ENCODE measurements at places on chromosomes 2 and 18. TPM values are rescaled to one million over a fixed set of nuclear protein-coding genes. Genes with fewer than 3 reads are reported as not detected.

The OBSL1 gene
- total RNA-seq: 8.0 TPM

The PCARE gene
- not detected for total RNA-seq

- H3K4me1 ChIP-seq: peaks cover 39% of the 10 kb centered on the region
- H3K27me3 ChIP-seq: no peaks in the 10 kb centered on the region
- DNase-seq: peak; percentile 94
- H3K4me3 ChIP-seq: no peak overlapping the region
- peak overlapping the region; percentile 97 for H3K27ac ChIP-seq
Measured at GRCh38 chr2:149733936-149734685, 146.5 kb upstream of the MMADHC start.

The PRKAG3 gene
- total RNA-seq: not detected

DNA sequence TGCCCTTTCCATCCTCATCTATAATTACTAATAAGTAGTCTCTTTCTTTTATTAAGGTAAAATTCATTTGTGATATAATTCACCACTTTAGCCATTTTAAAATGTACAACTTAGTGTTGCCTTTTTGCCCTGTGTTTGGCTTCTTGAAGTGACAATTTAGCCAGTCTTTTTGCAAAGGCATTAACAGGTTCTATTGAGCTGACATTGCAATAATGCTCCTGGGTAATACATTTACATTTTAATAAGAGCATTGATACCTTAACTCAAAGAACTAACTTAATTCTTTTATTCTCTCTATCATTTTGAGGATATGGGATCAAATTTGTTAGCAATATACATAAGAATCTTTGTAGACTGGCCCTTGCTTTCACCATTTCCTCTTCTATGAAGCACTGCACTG lies 242.3 kb downstream of the LRRTM1 start:
- H3K27ac ChIP-seq: no peak overlapping the region
- no peaks in the 10 kb centered on the region for H3K4me1 ChIP-seq
- no peak overlapping the region for H3K4me3 ChIP-seq
- no peaks in the 10 kb centered on the region for H3K27me3 ChIP-seq

DNA sequence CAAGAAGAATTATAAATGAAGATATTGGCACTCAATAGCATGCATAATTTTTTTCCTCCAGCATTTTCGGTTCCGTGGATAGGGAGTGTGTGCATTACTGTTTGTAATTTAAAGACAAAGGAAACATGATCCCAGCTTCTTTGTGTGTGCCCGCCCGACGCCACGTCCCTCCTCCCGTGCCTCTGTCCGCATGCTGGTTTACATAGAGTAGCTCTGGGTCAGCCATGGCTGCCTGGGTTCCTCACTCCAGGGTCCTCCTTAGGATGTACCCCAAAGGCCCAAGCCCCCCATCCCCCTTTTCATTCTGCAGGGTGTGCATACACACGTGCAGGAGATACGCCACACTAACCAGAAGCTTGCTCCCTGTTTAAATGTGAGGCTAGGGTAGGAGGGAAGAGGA lies 214.7 kb downstream of the KLHL29 start:
- H3K4me3 ChIP-seq: no peak overlapping the region
- H3K36me3 ChIP-seq: no peaks in the 10 kb centered on the region
- DNase-seq: no peak
- no peak overlapping the region for H3K27ac ChIP-seq
- H3K4me1 ChIP-seq: no peaks in the 10 kb centered on the region
- H3K27me3 ChIP-seq: no peaks in the 10 kb centered on the region

The C1QL2 gene
- not detected for total RNA-seq

DNA sequence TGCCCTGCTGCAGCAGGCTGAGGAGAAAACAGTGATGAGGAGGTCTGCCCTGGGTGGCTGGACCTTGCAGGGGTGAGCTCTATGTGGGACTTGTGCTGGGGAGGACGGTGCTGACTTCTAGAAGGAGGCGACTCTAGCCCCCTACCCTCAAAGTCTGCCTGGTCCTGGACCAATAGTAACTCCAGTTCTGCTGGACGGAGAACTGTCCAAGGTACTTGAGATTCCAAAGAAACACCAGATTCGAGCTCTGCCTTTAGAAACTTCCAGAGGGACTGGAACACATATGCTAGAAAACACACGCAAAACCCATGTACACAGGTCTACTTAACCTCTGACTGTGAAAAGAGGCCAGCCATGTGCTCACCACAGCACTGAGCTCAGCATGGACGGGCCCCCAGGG lies 260.6 kb downstream of the TWIST2 start:
- no peaks in the 10 kb centered on the region for H3K27me3 ChIP-seq
- H3K36me3 ChIP-seq: no peaks in the 10 kb centered on the region
- H3K4me3 ChIP-seq: no peak overlapping the region
- no peaks in the 10 kb centered on the region for H3K4me1 ChIP-seq
- no peak overlapping the region for H3K27ac ChIP-seq

DNA sequence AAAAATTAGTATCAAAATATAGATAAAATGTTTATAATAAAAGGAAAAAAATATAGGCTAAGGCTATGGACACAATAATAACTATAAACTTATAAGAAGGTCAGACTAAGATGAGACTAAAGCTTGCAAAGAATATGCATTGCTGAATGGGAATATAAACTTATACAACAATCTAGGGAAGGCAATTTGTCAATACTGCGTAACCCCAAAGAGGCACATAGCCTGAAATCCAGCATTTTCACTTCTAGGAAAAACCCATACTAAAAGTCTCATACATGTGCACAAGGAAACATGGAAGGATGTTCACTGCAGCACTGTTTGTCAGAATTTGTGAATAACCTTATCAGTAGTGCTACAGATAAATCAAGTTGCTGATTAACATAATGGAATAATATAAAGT lies 45.5 kb downstream of the FANCL start:
- H3K27ac ChIP-seq: no peak overlapping the region
- H3K27me3 ChIP-seq: no peaks in the 10 kb centered on the region
- DNase-seq: no peak
- no peak overlapping the region for H3K4me3 ChIP-seq
- no peaks in the 10 kb centered on the region for H3K36me3 ChIP-seq

GRCh38 chr2:145755019-145755837 lies 1235.3 kb upstream of the ZEB2 start:
- H3K27ac ChIP-seq: no peak overlapping the region
- H3K4me1 ChIP-seq: peaks cover 25% of the 10 kb centered on the region
- DNase-seq: no peak
- H3K27me3 ChIP-seq: no peaks in the 10 kb centered on the region
- no peak overlapping the region for H3K4me3 ChIP-seq

GRCh38 chr2:189298481-189298880 lies 118.9 kb upstream of the COL5A2 start:
- H3K27ac ChIP-seq: no peak overlapping the region
- H3K4me3 ChIP-seq: no peak overlapping the region
- H3K36me3 ChIP-seq: no peaks in the 10 kb centered on the region
- H3K4me1 ChIP-seq: no peaks in the 10 kb centered on the region

GRCh38 chr18:56632070-56633022 lies 6.0 kb downstream of the TXNL1 start:
- H3K27me3 ChIP-seq: no peaks in the 10 kb centered on the region
- H3K27ac ChIP-seq: no peak overlapping the region
- H3K4me3 ChIP-seq: no peak overlapping the region

The GREB1 gene
- 0.23 TPM for total RNA-seq

- H3K27ac ChIP-seq: no peak overlapping the region
- DNase-seq: no peak
- H3K4me1 ChIP-seq: no peaks in the 10 kb centered on the region
- peaks cover 16% of the 10 kb centered on the region for H3K27me3 ChIP-seq
- no peaks in the 10 kb centered on the region for H3K36me3 ChIP-seq
Measured at GRCh38 chr2:230922951-230923717, 1.9 kb downstream of the GPR55 start.

The SERPINB7 gene
- total RNA-seq: not detected

- no peaks in the 10 kb centered on the region for H3K4me1 ChIP-seq
- no peak overlapping the region for H3K27ac ChIP-seq
- no peak overlapping the region for H3K4me3 ChIP-seq
- DNase-seq: peak; percentile 81
- H3K36me3 ChIP-seq: no peaks in the 10 kb centered on the region
Measured at GRCh38 chr2:235551965-235552364, 58.1 kb downstream of the AGAP1 start.

DNA sequence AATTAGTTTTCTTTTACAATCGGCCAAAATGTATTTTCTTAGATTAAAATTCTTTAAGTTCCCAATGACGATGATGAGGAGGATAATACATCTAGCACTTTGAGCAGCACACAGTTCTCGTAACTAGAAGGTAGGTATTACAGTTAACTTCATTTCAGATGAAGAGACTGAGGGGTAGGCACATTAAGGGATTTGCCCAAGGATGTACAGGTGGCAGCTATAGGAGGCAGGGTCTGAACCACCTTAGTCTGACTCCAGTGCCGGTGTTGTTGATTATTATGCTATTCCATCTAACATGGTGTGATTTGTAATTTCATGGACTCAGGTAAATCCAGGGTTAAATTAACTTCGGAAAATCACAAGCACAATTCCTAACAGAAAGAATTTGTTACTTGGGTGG lies 1.1 kb downstream of the CD28 start:
- peaks cover 2% of the 10 kb centered on the region for H3K4me1 ChIP-seq
- DNase-seq: no peak
- no peaks in the 10 kb centered on the region for H3K27me3 ChIP-seq
- no peaks in the 10 kb centered on the region for H3K36me3 ChIP-seq

- no peak overlapping the region for H3K27ac ChIP-seq
- H3K4me3 ChIP-seq: no peak overlapping the region
- DNase-seq: no peak
- no peaks in the 10 kb centered on the region for H3K27me3 ChIP-seq
- H3K4me1 ChIP-seq: no peaks in the 10 kb centered on the region
- H3K36me3 ChIP-seq: no peaks in the 10 kb centered on the region
Measured at GRCh38 chr2:97747716-97748115, 34.3 kb downstream of the ZAP70 start.

DNA sequence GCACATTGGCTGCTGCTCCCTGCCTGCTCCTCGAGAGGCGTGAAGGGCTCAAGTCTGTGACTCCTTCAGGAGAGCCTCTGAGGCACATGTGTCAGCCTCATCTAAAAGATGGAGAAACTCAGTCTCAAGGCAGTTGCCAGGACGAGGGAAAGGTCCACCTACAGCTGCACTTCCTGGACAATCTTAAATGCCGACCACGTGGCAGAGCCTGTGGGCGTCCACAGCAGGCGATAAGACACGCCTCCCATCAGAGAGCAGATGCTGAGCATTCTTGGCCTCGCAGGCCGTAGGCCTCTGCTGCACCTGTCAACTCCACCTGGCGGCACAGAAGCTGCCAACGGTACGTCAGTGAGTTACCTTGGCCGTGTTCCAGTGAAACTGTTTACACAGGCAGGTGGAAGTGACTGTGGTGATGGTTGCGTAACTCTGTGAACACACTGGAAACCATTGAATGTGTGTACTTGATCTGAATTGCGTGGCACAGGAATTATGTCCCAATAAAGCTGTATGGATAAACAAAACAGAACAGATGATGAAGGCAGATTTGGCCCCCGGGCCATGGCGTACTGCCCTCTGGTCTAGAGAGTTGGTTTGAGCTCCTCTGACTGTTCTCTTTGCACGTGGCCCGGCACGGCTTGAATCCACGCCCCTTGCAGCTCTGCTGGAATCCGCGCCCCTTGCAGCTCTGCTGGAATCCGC lies 114.5 kb downstream of the RNF144A start:
- no peak overlapping the region for H3K4me3 ChIP-seq
- H3K27ac ChIP-seq: no peak overlapping the region
- no peaks in the 10 kb centered on the region for H3K27me3 ChIP-seq
- no peak for DNase-seq
- peaks cover 7% of the 10 kb centered on the region for H3K4me1 ChIP-seq

The CXCR2 gene
- not detected for total RNA-seq

GRCh38 chr2:114925296-114926255 lies 483.1 kb downstream of the DPP10 start:
- no peaks in the 10 kb centered on the region for H3K4me1 ChIP-seq
- H3K27me3 ChIP-seq: no peaks in the 10 kb centered on the region
- no peak overlapping the region for H3K4me3 ChIP-seq
- no peak for DNase-seq

The ELOA2 gene
- total RNA-seq: not detected

The CHRND gene
- not detected for total RNA-seq
